ENCODE measurements at places on chromosomes 5 and 9. TPM values are rescaled to one million over a fixed set of nuclear protein-coding genes. Genes with fewer than 3 reads are reported as not detected.

Gene PCDHGB6
- total RNA-seq, result 0.80 TPM

Gene SHISAL2B
- total RNA-seq, result not detected

Gene TMEM141
- total RNA-seq, result 113 TPM

Gene SPRY4
- 65.7 TPM for total RNA-seq

Gene PRELID2
- 15.2 TPM for total RNA-seq

Gene MED10
- 23.1 TPM for total RNA-seq

Gene TMC1
- total RNA-seq, result 0.19 TPM

Gene CLIC3
- not detected for total RNA-seq

Gene PCDHGA8
- 1.1 TPM for total RNA-seq

Gene MAPK9
- 15.3 TPM for total RNA-seq

Gene SOX30
- not detected for total RNA-seq

Gene PTGS1
- 1.1 TPM for total RNA-seq

Gene SYK
- 0.72 TPM for total RNA-seq

Gene LTC4S
- not detected for total RNA-seq

Gene PDCD1LG2
- total RNA-seq, result 0.82 TPM

Gene FOXD4L5
- not detected for total RNA-seq

Gene AMBP
- total RNA-seq, result not detected

Gene ATOSB
- total RNA-seq, result 20.9 TPM

Gene PHF24
- total RNA-seq, result not detected

Gene SPINK7
- total RNA-seq, result not detected

Gene KCNV2
- not detected for total RNA-seq

Gene SPINK13
- not detected for total RNA-seq

Gene ANXA2R
- 2.8 TPM for total RNA-seq

Gene GARIN3
- total RNA-seq, result not detected

Gene TLR4
- total RNA-seq, result 24.3 TPM

Gene ZFP37
- 2.0 TPM for total RNA-seq

Gene FBN2
- 0.16 TPM for total RNA-seq

Gene TMEM252
- total RNA-seq, result not detected
